ENCODE measurements at places on chromosomes 12 and 14. TPM values are rescaled to one million over a fixed set of nuclear protein-coding genes. Genes with fewer than 3 reads are reported as not detected.

The RPGRIP1 gene
- 0.29 TPM for total RNA-seq

The CCDC91 gene
- 41.5 TPM for total RNA-seq

The KRT72 gene
- total RNA-seq: not detected

The SERPINA3 gene
- not detected for total RNA-seq

The HOXC12 gene
- not detected for total RNA-seq

The ZNF10 gene
- total RNA-seq: 16.4 TPM

The SCNN1A gene
- 34.7 TPM for total RNA-seq

The RILPL1 gene
- total RNA-seq: 19.0 TPM

- no peak for DNase-seq
These were observed 20.6 kb downstream of the MAPK1IP1L start for GRCh38 chr14:55071870-55072640.

- DNase-seq: peak; percentile 75
These were observed 653.9 kb upstream of the TBX3 start for GRCh38 chr12:115337693-115338543.

DNA sequence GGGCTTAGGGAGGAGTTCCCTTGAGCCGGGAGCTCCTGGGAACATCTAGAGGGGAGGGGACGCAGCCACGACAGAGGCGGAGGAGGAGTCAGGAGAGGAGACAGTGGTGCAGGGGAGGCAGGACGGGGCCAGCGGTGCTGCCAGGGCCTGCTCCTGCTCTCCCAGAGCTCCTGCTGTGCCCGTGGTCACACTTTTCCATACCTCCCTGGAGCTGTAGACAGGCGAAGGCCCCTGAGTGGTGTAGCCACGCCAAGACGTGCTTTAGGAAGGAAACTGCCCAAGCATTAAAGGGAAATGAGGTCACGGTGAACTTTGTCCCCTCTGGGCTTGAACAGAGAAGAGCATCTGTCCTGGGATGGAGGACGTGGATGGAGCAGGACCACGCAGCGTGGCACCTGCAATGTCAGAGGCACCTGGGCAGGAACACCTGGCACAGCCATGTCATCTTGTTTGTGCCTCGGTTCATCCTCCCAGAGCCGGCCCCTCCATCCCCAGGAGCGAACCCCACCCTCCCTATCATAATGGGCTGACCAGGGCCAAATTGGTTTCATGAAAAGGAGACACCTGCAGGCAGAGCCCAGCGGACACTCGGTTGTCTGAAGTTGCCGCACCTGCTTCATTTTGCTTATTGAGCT lies 239.5 kb upstream of the SFSWAP start:
- peak; percentile 80 for DNase-seq

DNA sequence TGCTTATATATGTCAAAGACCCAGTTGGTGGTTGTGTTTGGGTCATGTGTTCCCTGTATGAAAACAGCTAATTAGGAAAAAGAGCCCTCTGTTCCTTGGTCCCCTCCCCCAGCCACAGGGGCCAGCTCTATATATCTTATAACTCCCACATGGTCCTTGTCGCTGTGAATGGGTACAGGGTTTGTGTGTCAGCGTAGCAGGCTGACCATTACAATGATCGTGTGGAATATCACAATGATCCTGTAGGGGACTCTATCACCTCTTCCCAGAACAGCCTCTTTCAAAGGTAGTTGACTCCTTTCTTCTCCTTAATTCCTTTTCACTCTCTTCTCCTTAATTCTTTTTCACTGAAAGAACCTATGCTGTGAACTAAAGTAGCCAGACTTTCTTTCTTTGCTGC lies 51.6 kb upstream of the RIC8B start:
- peak; percentile 65 for DNase-seq

- DNase-seq: no peak
These were observed 62.5 kb upstream of the PRICKLE1 start for GRCh38 chr12:42652048-42652447.

DNA sequence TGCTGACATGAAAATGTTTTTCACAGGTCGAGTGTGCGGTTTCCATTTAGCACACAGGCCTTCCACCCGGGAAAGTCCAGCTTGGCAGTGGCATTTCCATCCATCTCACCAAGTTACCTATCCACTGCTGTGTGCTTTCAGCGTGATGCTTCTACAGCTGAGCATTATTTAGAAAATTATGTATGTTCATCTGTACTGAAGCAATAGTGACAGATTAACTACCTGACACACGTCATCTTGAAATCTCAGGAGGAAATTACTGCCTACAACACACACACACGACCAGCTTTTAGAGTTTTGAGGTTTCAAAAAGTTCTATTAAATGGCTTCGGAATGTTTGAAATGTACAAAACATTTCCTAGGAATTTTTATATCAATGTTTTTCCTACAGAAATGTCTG lies 39.4 kb downstream of the IFNG-AS1 start:
- DNase-seq: no peak

DNA sequence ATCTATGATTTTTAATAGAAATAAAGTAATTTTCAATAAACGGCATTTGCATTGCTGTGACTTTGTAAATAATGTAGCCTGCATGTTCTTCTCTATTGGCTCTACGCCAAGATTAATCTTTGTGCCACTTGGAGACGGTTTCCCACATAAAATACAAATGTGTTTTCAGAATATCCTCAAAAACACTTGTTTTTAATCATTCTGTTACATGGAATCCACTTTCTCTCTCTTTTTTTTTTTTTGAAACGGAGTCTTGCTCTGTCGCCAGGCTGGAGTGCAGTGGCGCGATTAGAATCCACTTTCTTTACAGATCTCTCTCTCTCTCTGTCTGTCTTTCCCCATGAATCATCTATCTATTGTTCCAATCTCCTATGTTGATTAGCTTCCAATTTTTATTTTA lies 22.8 kb upstream of the SSPN start:
- DNase-seq: no peak

DNA sequence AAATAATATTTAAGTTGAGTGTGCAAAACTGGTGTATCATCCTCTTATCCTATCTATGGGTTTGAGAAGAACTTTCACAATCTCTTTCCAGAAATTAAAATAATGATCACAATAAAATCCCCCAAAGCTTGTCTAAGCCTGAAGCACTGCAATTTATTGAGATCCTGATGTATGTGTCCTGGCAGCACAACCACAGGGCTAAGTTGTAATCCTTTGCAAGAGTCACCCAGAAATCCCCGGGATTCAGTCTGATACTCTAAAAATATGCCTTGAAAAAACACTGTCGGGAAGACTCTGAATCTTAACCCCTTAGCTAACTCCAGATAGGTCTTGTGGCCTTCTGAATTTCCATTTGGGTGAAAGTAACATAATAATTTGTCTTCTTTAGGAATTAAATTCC lies 40.3 kb upstream of the STXBP6 start:
- no peak for DNase-seq

DNA sequence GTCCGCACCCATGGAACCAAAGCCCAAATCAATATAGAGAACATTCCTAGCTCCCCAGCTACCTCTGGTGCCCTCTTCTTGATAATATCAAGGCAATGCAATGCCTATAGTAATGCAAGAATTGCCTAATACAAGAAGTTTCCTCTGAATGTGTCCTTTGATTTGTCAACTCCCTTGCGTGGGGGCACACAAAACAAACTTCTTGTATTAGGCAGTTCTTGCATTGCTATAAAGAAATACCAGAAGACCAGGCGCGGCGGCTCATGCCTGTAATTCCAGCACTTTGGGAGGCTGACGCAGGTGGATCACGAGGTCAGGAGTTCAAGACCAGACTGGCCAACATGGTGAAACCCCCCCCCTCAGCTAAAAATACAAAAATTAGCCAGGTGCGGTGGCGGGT lies 10.4 kb upstream of the ITPK1 start:
- DNase-seq: no peak

DNA sequence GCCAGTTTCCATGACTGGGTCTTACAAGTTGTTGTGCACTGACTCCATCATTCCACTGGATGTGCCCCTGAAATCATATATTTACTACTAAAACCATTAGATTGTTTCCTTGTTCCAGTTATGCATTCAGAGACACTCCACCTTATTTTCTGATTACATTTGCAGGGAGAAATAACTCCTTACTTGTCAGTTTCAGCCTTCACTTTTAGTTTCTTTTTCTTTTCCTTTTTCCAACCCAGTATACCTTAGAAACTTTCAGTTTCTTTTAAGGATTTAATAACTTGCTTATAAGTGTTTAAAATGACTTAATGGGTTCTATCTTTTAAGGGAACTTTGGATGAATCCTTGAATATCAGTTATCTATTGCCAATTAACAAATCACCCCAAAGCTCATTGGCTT lies 39.9 kb downstream of the MRPL42 start:
- no peak for DNase-seq

DNA sequence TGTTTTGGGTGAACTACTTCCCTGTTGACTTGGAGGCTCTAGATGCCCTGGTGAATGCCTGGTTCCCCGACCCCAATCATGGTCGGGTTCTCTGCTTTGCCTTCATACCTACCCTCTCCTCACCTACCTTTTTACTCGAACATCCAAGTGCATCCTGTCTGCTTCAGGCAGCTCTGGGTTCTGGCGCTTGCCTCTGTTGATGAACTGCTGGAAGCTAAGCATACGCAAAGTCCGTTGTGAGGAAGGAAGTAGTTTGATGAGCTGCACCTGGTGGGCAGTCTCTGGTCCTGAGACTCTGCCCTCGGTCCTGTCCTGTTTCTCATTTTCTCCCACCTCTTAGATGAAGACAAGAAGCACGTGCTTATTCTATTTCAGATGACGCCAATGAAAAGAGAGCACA lies 13.6 kb downstream of the KCNH3 start:
- no peak for DNase-seq

DNA sequence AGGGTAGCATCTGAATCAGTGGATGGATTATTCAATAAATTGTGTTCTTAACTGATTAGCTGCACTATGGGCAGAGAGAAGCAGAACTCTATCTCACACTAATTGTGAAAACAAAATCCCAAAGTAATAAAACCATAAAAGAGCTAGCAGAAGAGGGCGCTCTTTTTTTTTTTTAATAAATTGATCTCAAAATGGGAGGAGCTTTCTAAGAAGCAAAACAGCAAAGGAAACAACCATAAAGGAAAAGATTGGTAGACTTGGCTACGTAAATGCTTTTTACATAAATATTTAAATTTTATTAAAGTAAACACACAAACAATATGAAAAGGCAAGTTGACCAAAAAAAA lies 1.5 kb upstream of the TM7SF3 start:
- no peak for DNase-seq

DNA sequence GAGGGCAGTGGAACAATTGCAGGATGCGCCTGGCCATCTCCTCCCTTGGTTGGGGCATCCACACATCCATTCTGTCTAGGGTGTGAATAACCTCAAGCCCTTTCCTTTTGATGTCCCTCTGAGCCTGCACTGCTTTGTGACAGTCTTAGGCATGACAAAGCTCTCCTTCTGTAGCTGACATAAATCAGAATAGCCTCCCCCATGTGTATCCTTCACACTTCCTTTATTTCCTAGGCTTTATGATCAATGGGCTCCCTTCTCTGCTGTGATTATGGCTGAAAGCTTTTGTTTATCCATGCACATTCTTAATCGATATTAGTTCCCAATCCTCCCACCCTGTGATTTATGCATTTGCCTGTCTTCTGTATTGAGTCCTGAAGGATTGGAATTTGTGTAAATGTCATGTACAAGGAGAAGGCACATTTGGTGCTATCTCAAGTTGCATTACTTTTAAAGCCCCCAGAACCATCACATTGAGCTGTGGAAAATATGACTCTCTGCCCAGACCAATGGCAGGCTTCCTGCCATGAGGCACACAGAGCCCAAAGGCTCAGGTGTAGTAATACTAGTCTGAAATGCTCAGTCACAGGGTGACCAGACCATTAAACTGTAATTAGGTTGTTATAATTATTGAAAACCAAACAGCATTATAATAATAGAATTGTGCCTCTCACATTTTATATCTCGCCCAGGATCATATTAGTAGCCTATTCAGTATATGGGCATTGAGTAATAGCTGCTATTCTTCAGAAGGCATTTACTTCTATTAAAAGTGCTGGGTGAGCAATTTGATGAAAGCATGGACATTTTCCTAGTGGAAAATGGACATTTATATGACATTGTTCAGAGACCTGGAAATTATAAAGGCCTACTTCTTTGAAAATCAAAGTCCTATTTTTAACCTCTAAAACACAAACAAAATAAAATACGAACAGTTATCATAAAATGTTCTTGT lies 14.0 kb downstream of the EMP1 start:
- peak; percentile 16 for DNase-seq

- peak; percentile 96 for DNase-seq
These were observed 69.0 kb downstream of the PPM1H start for GRCh38 chr12:62865937-62866336.

GRCh38 chr12:40970320-40970907 lies 217.7 kb upstream of the PDZRN4 start:
- DNase-seq: no peak

- DNase-seq: no peak
These were observed 892.9 kb downstream of the DIO2 start for GRCh38 chr14:79318371-79318770.

- no peak for DNase-seq
These were observed 277.5 kb downstream of the RASSF9 start for GRCh38 chr12:85558684-85559083.

DNA sequence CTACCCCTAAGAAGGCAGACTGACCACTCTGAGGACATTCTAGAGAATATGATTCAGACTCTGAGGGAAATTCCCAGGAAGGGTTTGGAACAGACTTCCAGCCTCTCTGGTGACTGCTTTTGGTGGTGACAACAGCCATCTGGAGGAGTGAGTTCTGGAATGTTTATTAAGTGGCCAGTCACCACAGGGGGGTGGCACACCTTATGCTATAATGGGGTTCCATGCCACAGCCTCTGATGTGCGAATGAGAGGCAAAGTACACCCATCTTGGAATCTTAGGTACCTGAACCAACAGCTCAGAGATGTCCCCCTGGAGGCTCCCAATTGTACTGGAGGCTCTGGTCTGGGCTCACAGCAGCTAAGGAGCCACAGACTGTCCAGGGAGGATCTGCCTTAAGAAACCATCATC lies 9.5 kb upstream of the TINF2 start:
- DNase-seq: peak; percentile 59

GRCh38 chr12:6340032-6340638 lies 1.7 kb downstream of the TNFRSF1A start:
- peak; percentile 57 for DNase-seq

DNA sequence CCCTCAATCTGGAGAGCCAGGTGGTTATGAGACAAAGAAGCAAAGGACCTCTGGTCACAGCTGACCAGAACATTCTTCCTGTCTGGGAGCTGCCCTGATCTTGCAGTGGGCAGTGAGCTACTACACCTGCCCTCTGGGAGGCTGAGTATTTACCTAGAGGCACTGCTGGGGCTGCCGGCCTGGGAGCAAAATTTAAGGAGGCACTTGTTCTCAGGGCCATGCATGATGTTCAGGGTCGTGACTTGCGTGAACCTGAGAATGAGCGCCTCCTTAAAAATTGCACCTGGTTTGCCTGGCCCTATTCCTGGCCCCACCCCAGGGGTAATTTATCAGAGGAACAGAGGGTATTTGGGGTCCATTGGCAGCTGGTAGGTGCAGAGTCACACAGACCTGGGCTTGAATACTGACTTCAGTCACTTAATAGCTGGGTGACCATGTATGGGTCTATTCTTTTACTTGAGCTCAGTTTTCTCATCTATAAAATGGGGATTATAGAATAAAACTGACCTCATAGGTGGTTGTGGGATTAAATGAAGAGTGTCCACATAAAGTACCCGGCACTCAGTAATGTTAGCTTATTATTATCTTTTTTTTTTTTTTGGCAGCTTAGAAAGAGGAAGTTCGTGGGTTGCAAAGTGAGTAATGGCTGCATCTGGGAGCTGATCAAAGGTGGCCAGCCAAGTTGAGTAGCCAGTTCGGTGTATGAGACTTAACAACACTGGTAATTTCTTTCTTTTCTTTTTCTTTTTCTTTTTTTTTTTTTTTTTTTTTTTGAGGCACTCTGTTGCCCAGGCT lies 107.4 kb upstream of the MED13L start:
- peak; percentile 85 for DNase-seq

- DNase-seq: no peak
These were observed 78.1 kb upstream of the PTHLH start for GRCh38 chr12:28050606-28051005.

- no peak for DNase-seq
These were observed 13.3 kb downstream of the PPP4R3A start for GRCh38 chr14:91496790-91497189.
